Nucleus accumbens (tissue), 56 donors: ENCODE measurements at places on chromosomes 1 and 21.

DNA sequence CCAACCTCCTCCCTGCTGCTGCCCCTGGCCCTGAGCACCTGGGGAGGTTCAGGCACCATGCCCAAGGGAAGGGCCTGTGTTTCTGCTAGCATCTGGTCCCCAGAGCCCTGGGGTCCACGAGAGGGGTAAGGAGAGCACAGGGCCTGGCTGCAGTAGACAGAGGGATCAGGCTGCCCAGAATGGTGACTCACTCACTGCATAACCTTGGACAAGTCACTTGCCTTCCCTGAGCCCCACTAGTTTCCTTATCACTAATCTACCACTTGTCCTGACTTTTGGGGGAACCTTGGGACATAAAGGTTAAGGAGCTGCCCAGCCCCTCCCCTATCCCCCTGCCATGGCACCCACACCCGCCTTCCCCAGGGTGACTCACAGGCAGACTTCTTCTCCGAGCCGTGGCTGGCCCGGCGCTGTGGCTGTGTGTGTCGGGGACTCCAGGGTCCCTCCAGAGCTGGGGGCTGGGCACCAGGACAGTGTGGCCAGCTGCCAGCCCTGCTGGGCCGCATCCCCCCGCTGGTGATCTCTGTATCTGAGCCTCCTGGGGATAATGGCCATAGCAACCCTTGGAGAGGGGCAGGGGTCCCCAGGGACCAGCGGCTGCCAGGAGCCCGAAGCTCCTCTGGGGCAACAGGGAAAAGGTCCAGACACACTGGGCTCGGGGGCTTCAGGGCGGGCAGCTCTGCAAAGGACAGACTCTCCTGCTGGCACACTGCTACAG is 4.0 kb downstream of the ARHGEF19 start:
- DNase-seq = no peak

- no peak for DNase-seq
Measured at GRCh38 chr1:117812869-117813511, 116.4 kb downstream of the GDAP2 start.

DNA sequence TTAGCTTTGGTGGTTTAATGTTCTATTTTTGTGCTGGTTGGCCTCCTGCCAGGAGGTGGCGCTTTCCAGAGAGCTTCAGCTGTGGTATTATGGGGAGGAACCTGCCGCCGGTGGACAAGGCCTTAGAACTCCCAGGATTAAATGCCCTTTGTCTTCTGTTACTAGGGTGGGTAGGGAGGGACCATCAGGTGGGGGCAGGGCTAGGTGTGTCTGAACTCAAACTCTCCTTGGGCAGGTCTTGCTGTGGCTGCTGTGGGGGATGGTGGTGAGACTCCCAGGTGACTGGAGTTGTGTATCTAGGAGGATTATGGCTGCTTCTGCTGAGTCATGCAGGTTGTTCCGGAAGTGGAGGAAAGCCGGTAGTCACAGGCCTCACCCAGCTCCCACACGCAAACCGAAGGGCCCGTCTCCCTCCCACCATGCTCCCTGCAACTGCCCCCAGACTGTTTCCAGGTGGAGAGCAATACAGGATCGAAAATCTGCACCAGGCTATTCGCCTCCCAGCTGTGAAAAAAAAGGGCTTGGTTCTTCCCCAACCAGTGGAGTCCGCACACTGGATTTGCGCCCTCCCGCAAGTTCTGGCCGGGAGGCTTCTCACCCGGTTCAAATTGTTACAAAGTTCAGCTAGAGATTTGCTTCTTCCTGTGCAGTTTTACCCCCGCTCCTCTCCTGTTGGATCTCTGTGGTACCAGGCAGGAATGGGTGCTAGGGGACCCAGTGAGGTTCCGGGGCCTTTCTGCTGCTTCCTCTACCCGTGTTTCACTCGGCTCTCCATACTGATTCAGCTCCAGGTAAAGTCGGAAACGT is 220.5 kb downstream of the CENPF start:
- no peak for DNase-seq

DNA sequence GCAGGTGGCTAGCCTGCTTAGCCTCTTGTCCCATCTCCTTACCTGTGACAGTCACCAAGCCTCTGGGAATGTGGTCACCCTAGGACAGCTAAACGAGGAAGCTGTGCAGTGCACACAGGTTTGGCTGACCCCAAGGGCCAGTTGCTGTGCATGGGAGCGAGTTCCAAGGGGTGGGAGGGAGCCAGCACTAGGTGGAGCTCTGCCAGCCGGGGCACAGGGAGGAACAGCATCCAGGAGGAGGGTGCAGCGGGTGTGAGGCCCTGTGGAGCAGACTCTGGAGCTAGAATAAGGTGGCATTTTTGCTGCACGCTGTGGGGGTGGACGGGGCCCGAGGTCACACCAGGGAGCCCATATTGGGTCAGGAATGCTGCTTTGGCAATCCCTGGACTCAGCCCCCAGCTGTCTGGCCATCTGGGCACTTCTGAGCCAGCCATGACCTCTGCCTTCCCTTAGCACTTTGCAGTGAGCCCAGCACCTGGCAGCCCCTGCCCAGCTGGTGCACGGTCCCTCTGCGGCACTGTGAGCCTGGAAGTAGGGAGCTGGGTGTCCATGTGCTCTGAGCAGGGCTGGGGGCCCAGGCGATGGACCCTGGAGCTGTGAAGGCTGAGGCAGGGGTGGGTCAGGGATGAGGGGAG is 8.7 kb downstream of the PDXK start:
- no peak for DNase-seq

DNA sequence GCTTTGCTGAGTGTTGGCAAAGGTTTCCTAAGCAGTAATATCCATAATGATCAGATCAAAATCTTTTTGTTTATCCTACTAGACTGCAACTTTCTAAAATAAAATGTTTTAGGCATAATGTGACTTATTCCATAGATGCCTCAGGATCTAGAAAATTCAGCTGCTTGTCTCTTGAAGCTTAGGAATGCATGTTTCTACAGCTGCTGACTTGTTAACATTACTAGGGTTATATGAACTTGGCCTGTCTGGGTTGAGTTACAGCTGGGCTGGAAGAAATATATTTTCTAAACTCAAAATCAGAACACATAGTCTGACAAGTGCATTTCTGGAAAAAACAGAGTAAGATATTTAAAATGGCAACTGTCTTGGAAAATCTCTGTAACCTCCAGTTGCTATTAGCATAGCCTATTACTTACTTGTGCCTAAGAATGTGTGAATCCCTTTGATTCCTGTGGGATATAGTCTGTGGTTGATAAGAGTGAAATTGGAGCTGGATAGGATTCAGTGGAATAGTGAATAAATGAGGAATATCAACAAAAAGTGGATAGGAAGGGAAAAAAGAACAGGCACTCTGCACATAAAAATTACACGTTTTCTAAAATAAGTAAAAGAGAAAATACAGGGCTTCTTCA is 61.2 kb downstream of the RGS4 start:
- no peak for DNase-seq

GRCh38 chr1:223429313-223429731 is 36.1 kb downstream of the CCDC185 start:
- DNase-seq = no peak

- DNase-seq = no peak
Measured at GRCh38 chr1:36248250-36248894, 24.1 kb downstream of the THRAP3 start.

- DNase-seq = no peak
Measured at GRCh38 chr1:53640701-53641075, 98.3 kb downstream of the GLIS1 start.

- DNase-seq = no peak
Measured at GRCh38 chr1:41629141-41629540, 144.7 kb upstream of the EDN2 start.

GRCh38 chr1:228974273-228974672 is 239.0 kb downstream of the RHOU start:
- no peak for DNase-seq

GRCh38 chr1:77473690-77474089 is 191.9 kb downstream of the AK5 start:
- DNase-seq = no peak

DNA sequence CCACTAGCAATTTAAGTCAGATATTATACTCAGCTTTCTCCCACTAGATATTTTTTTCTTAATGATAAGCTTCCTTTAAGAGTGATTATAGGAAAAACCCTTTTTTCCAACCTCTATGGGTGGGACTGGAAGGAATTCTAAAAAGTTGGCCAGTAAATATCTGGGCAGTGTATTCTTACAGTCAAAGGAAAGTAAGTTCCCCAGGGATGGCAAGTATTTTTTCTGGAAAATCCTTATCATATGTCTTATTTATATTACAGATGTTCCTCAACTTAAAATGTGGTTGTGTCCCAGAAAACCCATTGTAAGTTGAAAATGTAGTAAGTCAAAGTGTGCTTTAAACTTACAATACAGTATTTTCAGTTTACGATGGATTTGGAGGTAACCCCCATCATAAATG is 29.2 kb downstream of the CMPK1 start:
- DNase-seq = no peak

- DNase-seq = no peak
Measured at GRCh38 chr1:198633675-198634121, 5.1 kb upstream of the PTPRC start.

DNA sequence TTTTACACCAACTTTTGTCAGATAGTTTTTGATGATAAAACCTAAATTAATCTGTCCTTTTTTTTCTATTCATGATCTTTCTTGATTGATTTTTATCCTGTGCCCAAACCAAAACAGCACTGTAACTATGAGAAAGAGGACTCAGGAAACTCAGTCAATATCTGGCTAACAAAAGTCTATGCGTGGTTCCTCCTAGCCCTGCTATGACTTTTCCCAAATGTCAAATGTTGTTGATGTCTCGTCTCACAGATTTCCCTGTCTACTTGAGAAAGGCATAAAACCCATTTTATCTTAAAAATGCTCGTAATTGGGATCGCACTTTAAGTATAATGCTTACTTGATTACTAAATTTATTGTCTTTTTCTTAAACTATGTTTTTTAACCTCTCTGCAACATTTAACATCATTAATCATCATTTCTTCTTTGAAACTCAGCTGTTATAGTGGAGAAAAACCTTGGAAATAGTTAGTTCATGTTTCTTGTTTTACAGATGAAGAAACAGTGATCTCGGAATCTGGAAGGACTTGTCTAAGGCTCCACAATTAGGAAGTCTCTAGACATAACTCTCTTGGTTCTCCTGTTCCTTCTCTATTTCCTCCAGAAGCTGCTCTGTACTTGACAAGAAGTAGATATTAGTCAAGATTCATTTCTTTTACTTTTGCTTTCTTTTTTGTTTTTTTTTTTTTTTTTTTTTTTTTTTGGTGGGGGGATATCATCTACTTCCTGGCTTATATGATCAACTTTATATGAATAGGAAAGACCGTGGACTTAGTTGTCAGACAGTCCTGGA is 26.2 kb upstream of the PTPRC start:
- DNase-seq = no peak

DNA sequence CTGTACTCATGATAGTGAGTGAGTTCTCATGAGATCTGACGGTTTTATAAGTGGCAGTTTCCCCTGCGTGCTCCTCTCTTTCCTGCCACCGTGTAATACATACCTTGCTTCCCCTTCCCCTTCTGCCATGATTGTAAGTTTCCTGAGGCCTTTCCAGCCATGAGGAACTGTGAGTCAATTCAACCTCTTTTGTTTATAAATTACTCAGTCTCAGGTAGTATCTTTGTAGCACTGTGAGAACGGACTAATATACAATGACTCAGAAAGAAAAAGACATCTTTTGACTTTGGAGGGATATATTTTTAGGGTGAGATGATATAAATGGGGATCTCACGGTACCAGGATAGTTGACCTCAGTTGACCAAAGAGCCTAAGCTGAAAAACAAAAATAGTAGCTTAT is 74.7 kb upstream of the BACH1 start:
- DNase-seq = no peak

DNA sequence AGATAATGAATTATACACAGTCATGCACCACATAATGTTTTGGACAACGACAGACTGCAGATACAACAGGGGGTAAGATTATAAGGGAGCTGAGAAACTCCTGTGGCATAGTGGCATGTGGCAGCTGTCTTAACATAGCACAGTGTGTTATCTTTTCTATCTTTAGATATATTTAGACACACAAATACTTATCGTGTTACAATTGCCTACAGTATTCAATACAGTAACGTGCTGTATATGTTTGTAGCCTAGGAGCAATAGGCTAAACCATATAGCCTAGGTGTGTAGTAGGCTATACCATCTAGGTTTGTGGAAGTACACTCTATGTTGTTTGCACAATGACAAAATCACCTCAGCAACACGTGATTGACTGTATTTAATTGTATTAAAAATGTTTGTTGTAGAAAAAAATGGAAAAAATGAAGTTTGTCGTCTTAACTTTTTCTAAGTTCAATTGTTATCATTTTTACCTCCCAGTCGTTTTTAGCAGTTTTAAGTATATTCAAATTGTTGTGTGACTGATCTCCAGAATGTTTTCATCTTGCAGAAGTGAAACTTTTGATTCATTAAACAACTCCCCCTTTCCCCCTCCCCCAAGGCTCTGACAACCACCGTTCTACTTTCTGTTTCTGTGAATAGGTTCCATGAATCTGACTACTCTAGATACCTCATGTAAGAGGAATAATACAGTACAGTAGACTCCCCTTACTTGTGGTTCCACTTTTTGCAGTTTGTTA is 351.0 kb upstream of the B3GALT2 start:
- DNase-seq = no peak

DNA sequence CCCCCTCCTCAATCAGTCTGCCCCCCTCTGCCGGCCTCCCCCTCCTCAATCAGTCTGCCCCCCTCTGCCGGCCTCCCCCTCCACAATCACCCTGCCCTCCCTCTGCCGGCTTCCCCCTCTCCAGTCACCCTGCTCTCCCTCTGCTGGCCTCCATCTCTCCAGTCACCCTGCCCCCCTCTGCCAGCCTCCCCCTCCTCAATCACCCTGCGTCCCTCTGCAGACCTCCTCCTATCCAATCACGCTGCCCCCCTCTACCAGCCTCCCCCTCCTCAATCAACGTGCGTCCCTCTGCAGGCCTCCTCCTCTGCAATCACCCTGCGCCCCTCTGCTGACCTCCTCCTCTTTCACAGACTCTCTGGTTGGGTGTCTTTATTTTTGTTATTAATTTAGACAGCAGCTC is 11.5 kb upstream of the C1orf198 start:
- DNase-seq = no peak

GRCh38 chr1:114585231-114585630 is 3.8 kb upstream of the BCAS2 start:
- no peak for DNase-seq

DNA sequence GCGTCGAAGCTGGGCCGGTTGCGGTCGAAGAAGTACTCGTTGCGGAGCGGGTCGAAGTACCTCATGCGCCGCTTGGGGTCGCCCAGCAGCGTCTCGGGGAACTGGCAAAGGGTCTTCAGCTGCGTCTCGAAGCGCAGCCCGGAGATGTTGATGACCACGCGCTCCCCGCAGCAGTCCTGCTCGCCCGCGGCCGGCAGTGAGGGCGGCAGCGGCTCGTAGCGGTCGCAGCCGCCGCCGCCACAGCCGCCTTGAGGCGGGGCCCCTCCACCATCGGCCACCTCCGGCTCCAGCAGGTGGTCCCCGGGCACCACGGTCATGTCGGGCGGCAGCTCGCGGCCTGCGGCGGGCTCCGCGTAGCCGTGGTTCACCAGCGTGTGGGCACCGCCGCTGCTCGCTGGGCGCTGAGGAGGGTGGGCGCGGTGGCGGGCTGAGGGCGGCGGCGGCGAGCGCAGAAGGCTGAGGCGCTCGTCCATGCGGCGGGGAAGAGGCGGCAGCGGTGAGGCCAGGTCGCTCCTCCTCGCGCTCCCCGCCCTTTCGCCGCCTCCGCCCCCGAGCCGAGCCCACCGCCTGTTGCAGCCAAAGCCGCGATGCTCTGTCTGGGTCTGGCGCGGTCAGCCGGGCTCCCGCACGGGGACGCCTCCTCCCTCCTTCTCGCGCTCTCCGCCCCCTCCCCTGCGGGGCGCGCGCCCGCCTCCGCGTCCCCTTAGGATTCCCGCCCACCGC is at the start of gene KCNA3:
TSS of gene KCNA3 (minus strand) at position 604 of the 723 bp plus-strand sequence. CDS start at position 473, 131 bp downstream.
- DNase-seq = no peak
